ENCODE measurements at places on chromosomes 4 and X. TPM values are rescaled to one million over a fixed set of nuclear protein-coding genes. Genes with fewer than 3 reads are reported as not detected.
A peak's percentile ranks its signal among the peaks of the same experiment; 100 is the strongest.

- no peak for DNase-seq
Measured at GRCh38 chr4:163920426-163920825, 425.9 kb downstream of the TMA16 start.

GRCh38 chrX:133654811-133655210 is 239.5 kb upstream of the GPC4 start:
- DNase-seq = no peak

GRCh38 chrX:2678583-2678982 is 12.5 kb upstream of the CD99 start:
- DNase-seq = no peak

GRCh38 chr4:3494462-3494871 is 31.4 kb downstream of the DOK7 start:
- DNase-seq = no peak

GRCh38 chrX:81708487-81708886 is 506.6 kb downstream of the SH3BGRL start:
- DNase-seq = no peak

- DNase-seq = peak; percentile 75
Measured at GRCh38 chr4:117063961-117064696, 21.2 kb downstream of the TRAM1L1 start.

Gene FRMPD4
- total RNA-seq = 0.48 TPM

Gene PNCK
- 0.48 TPM for total RNA-seq

Data from A172 (cell line).